ENCODE measurements at places on chromosomes 5 and 9.

DNA sequence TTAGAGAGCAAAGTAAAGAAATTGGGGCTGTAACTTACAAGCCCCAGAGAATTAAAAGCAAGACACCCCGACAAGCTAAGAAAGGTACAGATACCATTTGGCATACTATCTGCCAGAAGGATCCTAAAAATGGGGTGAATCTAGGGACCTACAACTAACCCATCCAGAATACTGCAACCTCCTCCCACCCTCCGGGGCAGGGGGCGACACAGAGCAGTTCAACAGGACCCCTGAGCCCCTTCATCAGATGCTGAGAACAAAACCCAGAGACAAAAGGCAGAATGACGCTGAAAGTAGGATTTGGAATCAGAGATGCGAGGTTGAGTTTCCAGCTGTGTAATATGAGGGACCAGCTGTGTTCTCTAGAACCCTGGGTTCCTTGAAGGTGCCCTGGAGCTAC, 71.2 kb downstream of the EPB41L4B start:
- DNase-seq, result no peak

DNA sequence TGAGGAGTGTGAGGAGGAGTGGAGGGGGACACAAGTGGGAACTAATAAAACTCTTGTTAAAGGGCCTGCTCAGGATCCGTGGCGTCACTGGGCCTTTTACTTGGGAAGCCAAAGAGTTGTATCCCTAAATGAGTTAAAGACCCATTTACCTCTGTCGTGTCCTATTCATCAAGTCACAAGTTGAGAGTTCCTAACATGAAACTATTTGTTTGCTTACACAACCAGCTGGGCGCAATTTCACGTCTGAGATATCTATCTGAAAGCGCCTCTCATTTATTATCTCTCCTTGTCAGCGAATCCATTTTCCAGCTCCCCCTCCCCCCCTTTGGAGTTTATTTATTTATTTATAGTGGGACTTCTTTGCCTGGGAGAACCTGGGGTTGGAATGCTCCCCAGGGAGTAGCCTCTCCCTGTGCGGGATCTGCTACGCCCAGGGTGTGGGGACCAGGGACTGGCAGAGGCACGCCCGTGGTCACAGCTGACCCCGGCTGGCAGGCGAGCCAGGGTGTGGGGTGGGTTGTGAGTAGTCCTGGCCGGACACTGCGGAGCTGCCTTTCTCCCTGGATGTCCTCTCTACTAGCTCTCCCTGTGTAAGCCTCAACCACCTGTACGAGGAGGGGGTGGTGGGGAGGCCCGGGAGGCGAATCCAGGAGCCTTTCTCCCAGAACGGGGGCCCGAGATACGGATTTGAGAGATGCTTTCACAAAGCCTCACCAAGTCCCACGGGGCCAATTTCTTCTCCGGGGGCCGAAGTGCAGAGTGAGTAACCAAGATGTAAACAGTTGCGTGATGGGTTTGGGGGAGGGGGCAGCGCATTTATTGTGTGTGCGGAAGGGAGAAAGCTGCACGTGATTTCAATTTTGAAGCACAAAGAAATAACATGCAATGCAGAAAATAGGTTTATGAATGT, 15.3 kb downstream of the NR2F1 start:
- no peak for DNase-seq

DNA sequence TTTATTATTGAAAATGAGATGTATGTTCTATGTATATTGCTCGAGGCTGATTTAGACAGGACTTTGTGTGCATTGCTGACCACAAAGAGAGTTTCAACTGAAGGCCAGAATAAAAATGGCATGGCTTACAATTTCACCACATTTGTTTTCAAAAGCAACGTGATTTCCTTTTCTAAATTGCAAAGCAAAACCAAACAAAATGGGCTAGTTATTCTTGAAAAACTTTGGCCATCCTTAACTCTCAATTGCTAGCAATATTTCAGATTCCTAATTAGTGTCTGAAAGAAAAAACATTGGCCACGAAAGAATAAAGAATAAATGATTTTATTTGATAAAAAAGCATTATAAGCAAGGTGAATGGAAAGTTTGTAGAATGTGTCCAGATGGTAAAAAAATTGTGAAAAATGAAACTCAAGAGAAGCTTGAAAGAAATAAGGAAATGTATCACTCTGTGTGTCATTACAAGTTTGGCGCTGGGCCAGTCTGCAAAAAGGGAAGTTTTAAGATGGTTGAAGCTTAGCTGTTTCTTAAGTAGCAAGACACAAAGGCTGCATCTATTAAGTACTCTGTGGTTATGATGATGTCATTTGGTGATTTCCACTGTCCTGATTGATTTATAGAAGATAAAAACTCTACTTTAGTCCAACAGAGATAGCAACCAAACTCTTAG, 89.2 kb upstream of the PRLR start:
- DNase-seq, result no peak

GRCh38 chr9:121691890-121692289, 40.5 kb downstream of the DAB2IP start:
- no peak for DNase-seq

- DNase-seq, result no peak
Measured at GRCh38 chr9:68705531-68706362, 707 bp downstream of the PIP5K1B start.

- DNase-seq, result no peak
Measured at GRCh38 chr5:108148715-108149139, 233.2 kb downstream of the FBXL17 start.

- no peak for DNase-seq
Measured at GRCh38 chr5:100542086-100542485, 6.9 kb downstream of the FAM174A start.

DNA sequence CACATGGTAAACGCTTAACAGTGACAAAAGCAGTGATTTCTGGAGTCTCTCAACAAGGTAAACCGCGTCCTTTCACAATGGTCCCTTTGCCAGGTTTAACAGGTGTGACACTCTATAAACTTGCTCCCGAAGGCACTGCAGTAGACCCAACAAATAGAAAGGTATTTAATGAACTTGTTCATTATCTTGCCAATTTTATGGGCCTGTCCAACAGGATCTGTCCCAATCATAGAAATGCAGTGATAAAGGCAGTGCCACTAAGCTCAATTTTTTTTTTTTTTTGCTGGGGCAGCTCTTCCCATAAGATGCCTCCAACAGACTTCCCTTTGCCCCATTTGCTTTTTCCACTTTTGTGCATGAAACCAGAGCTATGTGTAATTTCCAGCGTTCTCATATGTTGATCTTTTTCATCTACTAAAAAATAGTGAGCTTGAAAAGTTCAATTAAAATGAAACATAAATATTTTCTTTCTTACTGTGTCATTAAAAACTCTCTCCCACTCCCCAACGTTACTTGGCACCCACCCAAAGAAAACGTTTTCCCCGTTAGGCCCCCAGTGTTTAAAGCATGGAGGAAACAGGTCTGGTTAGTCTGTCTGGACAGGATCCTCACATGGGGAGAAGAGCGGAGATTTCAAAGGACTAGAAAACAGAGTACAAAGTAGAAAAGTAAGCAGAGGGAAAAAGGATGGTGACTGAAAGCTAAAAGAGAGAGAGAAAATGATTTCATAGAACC, 80.9 kb upstream of the SPATA31D4 start:
- DNase-seq, result no peak

All from stimulated activated CD4-positive, alpha-beta T cell treated with anti-CD3 and anti-CD28 coated beads, Interleukin-15, amount 100 ng/mL, for 1 hour (primary cell).